ENCODE measurements at places on chromosomes 16 and 17.

DNA sequence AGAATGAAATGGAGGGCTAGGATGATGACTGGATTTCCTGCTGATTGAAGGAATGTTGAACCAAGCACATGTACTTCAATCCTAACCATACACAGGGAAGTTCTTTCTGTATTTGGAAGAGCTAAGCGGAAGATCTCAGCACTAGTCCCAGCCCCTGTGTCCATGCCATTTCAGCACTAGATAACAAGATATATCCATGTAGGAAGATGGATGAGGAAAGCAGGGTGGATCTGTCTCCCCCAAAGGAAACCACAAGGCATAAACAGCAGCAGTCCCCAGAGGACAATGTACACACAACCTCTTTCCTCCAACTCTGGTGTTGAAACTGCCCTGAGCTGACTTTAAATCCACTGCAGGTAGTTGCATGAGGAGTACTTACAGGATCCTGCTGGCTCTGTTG, 75.1 kb downstream of the GRIN2A start:
- no peak overlapping the region for H3K4me3 ChIP-seq
- no peak overlapping the region for H3K27ac ChIP-seq
- no peak for DNase-seq
- H3K27me3 ChIP-seq, result no peaks in the 10 kb centered on the region
- no peaks in the 10 kb centered on the region for H3K4me1 ChIP-seq

GRCh38 chr17:45438931-45439610, 6.4 kb upstream of the ARHGAP27 start:
- no peaks in the 10 kb centered on the region for H3K27me3 ChIP-seq
- H3K4me1 ChIP-seq, result no peaks in the 10 kb centered on the region
- H3K27ac ChIP-seq, result no peak overlapping the region
- H3K4me3 ChIP-seq, result no peak overlapping the region
- peaks cover 60% of the 10 kb centered on the region for H3K36me3 ChIP-seq

- H3K4me1 ChIP-seq, result peaks cover 72% of the 10 kb centered on the region
- H3K27ac ChIP-seq, result peak overlapping the region; percentile 82
- peaks cover 55% of the 10 kb centered on the region for H3K36me3 ChIP-seq
- no peaks in the 10 kb centered on the region for H3K27me3 ChIP-seq
- H3K4me3 ChIP-seq, result peak overlapping the region; percentile 27
These were observed 12.5 kb downstream of the GPRC5C start for GRCh38 chr17:74444406-74444805.

- peak; percentile 32 for DNase-seq
- H3K4me1 ChIP-seq, result no peaks in the 10 kb centered on the region
- H3K27me3 ChIP-seq, result no peaks in the 10 kb centered on the region
These were observed 8.0 kb downstream of the CHST5 start for GRCh38 chr16:75527825-75528299.

- peak overlapping the region; percentile 78 for H3K4me3 ChIP-seq
- H3K4me1 ChIP-seq, result peaks cover 24% of the 10 kb centered on the region
- peak overlapping the region; percentile 96 for H3K27ac ChIP-seq
- H3K27me3 ChIP-seq, result peaks cover 44% of the 10 kb centered on the region
These were observed 991 bp downstream of the GPRC5C start for GRCh38 chr17:74432766-74433391.

- no peak for DNase-seq
- peaks cover 27% of the 10 kb centered on the region for H3K4me1 ChIP-seq
- peak overlapping the region; percentile 93 for H3K27ac ChIP-seq
- H3K4me3 ChIP-seq, result peak overlapping the region; percentile 86
These were observed 382 bp downstream of the PITPNA start for GRCh38 chr17:1562176-1562643.

Measured in stomach (tissue), 19 donors.